Caco-2 (cell line): ENCODE measurements at places on chromosomes 16 and 17. TPM values are rescaled to one million over a fixed set of nuclear protein-coding genes. Genes with fewer than 3 reads are reported as not detected.

DNA sequence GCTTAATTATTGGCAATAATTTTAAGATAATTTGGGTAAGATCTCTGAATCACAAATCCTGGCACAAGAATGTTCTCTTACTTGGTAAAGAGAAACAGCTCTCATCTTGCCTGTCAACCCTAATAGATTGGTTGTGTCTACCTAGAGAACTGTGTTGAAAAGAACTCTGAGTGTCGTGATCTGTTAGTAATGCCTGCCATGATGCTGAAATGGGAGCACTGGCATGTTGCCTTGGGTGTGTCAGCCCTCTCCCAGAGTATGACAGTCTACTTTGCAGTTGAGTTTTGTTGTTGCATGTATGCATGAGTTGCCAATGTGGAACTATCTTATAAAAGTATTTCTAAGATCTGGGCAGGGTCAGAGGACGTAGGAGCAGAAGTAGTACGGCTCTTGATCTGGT lies 221.4 kb downstream of the MAF start:
- no peak for DNase-seq

GRCh38 chr17:30241051-30241450 lies 5.6 kb upstream of the SLC6A4 start:
- DNase-seq, result no peak

GRCh38 chr16:75584108-75584507 lies 17.9 kb downstream of the GABARAPL2 start:
- DNase-seq, result no peak

The HEATR9 gene
- not detected in 2 replicates for total RNA-seq

The OR1A1 gene
- total RNA-seq, result not detected in 2 replicates

DNA sequence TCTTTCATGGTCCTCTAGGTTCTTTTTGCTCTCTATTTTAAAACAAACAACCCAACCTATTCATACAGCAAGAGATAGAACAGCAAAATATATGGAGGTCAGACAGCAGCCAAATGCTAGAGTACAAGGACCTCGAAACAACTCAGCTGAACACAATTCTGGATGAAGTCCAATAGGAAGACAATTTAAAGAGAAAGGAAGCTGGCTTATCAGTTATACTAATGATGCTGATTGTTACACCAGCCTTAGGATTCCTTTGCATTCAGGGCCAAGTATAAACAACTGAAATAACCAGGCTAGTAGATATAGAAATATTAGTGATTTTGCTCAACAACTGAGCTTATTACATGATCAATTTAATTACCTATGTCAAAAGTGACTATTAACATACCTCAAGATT lies 2.5 kb downstream of the SSH2 start:
- DNase-seq, result no peak

DNA sequence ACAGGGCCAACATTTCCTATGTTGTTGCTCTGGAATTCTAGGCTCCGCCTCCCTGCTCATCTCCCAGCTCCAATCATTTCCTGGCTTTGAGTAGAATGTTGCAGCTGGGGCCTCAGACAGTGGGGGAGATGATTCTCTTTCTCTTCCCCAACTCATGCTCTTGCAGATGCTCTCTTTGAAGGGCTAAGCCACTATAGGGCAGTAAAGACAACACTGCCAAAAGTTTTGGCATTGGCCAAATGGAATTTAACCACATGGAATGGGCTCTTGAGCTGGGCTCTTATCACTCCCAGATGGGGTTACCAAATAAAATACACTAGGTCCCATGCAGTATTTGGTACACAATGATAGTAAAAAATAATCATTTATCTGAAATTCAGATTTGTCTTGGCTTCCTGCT lies 19.6 kb upstream of the EFCAB13 start:
- DNase-seq, result no peak
